ENCODE measurements at places on chromosomes 16 and 17.

- no peak for DNase-seq
Measured at GRCh38 chr17:21082001-21082436, 39.2 kb upstream of the USP22 start.

DNA sequence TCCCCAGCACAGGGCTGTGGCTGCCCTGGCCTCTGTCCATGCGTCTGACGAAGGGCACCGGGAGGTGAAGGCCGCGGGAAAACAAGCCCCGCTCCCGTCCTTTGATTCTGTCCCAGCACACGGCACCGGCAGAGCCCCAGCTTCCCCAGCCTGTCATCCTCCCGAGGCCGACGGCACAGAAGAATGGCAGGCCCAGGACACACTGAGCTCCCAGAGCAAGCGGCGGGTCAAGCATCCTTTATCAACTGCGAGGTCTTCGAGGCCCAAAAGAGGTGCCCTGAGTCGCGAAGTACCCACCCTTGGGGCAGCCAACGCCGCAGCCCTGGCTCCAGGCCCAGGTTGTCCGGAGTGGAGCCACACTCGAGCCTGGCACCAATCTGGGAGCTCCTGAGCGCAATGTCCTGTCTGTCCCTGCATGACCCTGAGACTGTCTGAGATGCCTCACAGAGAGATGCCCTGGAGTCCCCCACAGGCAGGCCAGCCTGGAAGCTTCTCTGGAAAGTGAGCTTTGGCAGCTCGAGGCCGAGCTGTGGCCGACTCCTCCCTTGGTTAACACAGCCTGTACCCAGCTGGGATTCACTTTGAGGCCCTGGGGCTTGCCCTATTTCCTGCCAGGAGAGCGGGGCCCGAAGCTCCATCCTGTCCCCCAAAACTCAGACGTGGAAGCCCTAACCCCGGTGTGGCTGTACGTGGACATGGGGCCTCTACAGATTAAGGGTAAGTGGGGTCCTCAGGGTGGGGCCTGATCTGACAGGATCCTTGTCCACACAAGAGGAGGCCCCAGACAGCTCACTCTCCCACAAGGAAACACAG is 23.3 kb downstream of the SLC7A5 start:
- no peak for DNase-seq

- no peak for DNase-seq
Measured at GRCh38 chr17:7167832-7168231, 11.3 kb downstream of the ASGR1 start.

- DNase-seq: no peak
Measured at GRCh38 chr17:2025622-2026309, 632 bp upstream of the RTN4RL1 start.

DNA sequence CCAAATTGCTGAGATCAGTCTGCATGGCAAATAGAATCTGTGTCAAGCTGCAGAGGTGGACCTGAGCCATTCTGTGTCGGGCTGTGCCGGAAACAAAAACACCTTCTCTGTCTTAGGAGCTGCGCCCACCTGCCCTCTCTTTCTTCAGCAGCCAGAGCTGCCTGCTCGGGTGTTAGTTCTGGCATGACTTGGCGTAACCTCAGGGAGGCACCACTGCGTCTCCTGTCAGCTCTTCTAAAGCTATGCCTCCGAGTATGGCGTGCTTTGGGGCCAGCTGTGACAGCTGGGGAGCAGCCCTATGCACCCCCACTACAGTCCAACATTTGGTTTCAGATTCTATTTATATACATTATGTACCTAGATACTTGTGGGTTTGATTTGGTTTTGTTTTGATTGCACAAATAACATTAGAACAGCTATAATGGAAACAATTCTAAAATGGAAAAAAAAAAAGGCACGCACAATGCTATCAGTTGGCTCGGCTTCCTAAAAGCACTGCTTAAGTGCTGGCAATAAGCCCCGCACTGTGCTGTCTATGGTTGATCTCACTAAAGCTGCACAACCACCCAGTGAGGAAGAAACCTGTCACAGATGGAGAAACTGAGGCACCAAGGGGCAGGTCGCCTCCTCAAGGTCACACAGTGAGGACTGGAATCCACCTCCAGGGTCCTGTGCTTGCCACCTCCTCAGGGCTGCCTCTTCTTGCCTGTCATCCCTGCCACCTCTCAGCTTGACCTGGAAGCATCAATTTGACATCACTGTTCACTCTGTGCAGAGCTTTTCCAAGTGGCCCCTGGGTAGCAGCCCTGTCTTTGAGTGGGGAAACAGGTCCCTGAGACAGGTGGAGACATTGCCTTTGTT is 18.7 kb upstream of the ADGRG1 start:
- DNase-seq: no peak
